ENCODE measurements at places on chromosomes 1 and 21.

DNA sequence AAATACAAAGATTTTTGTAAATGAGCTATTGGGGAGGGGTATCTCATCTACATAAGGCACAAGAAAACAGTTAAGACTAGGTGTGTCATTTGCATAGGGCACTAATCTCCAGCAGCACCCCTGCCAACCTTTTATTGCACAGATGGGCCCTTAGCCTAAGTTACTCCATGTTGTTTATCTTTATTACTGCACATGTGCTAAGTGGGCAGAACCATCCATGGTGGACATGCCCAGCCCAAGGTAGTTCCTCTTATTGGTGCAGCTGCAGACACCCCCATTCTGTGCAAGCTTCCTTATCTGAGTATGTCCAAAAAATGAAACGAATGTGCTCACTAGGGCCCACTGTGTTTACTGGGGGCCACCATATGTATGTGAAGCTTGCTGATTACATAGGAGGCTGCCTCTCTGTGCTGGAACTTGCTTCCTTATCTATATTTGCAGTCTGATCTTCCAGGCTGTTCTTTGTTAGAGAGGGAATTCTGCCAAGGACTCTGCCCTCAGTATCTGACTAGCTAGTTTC lies 77.3 kb upstream of the NEK7 start:
- no peak for DNase-seq

DNA sequence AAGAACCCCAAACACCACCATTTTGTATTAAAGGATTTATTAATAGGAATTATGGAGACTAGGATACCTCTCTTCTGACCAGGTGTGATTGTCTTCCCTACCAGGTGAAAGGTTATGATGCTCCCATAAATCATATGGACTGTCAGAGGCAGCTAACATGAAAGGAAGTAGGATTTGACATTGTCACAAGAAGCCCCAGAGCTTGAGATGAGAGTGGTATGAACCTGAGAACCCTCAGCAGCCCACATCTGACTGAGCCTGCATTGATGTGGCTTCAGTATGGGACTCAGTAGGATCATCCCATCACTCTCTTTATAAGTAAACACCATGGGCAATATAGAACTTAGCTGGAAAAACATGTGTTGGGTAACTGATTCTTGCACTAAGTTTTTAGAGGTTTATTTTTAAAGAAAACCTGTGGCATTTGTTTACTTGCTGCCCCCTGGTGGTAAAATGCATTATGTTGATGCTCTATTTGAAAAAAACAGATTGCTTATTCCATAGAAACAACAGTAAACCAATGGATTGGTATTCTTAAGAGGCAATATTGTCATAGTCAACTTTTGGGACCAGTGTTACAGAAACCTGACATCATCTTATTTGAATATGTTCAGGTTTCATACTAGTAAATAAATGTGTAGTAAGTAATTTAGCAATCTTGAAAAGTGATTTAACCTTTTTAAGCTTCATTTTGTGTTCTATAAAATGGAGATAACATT lies 16.6 kb upstream of the CACYBP start:
- DNase-seq: no peak

- DNase-seq: no peak
These were observed 9.3 kb downstream of the RAB4A start for GRCh38 chr1:229280037-229280828.

DNA sequence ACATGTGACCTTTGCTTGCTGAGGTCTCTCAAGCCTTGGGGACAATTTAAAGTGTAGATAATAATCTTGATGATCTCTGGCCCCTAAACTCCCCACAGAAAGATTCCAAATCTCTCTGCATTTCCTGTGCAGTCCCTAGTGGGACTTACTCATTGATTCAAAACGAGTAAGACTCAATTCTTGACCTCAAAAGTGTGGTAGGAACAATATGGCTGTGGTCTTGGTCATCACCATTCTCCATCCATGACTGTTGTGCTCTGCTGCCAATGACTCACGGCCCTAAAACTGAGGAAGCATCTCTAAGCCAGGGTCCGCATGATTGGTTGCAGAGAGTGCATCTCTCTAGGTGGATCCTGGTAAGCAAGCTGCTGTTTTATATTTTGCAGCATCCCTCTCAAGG lies 268.0 kb downstream of the PTGER3 start:
- DNase-seq: no peak

GRCh38 chr1:201513498-201514243 lies 6.7 kb upstream of the CSRP1 start:
- DNase-seq: no peak

Data from thoracic aorta (tissue), 2 donors.